D721Med (cell line): ENCODE measurements at places on chromosomes 12 and 14.
A peak's percentile ranks its signal among the peaks of the same experiment; 100 is the strongest.

- no peak for DNase-seq
These were observed 7.2 kb upstream of the FOXN3 start for GRCh38 chr14:89424241-89424640.

DNA sequence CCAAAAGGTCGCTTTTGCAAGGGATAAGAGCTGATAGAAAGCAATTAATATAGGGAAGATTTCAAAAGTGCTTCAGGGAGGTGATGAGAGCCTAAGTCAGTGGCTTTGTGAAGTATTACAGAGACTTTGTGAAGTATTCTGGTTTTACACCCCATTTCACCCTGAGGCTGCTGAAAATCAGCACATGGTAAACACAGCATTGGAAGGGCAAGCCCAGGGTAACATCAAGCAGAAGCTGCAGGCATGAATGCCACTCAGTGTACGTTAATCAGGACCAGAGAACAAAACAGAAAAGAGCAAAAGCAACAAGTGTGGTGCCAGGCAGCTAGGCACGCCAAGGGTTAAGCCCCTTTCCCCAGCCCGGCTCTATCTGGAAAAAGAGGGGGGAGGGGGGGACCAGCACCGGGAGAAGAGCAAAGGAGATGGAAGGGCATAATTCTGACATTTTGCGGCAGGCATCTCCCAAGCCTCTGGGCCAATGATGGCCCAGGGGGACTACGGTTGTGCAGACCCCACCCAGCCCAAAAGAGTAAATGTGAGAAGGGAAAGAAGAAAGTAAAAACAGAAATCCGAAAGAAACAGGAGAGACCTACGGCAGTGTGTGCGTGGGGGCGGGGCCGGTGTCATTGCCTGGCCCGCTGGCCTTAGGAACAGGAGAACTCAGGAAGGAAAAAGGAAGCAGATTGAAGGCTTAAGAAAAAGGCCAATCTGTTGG lies 58.9 kb downstream of the DHRS2 start:
- DNase-seq, result no peak

DNA sequence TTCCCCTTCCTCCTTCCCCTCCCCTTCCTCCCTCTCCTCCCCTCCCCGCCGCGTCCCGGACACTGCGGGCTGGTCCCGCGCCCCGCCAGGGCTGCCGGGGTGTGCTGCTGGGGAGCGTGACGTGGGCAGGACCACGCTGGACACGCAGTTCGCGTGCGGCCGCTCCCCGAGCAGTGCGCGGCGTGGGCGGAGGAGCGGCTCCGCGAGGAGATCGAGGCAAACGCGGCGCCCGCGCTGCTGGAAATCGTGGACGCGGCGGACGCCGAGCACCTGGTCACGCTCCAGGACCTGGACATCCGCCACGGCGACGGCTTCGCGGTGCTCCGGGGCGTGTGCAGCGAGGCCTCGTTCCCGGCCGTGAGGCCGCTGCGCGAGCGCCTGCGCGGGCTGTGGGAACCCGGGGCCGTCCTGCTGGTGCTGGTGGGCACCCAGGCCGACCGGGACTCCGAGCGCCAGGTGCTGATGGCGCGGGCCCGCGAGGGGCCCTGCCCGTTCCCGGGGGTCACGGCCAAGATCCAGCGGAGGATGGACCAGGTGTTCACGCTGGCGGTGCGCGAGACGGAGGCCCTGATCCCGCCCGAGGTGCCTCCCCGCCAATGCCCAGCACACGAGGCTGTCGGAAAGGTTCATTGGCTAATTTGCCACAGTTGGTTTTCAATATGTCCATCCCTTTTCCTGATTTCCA lies 84.3 kb downstream of the TNFAIP2 start:
- DNase-seq, result no peak

- no peak for DNase-seq
These were observed 43.5 kb downstream of the DNAI7 start for GRCh38 chr12:25151476-25151875.

DNA sequence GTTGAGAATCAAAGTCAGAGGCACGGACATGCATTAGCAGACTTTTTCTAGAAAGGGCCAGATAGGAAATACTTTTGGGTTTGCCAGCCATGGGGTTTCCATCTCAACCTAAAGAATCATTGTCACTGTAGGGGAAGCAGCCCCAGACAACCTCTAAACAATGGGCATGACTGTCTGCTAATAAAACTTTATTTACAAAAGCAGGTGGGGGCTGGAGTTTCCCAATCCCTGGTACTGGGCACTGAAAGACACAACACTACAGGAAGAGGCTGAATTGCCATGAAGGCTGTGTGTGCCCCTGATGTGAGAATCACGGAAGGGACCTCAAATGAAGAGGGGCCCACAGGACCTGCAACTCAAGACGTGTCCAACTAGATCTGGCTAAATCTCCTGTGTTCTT lies 62.0 kb upstream of the GPR68 start:
- DNase-seq, result no peak

GRCh38 chr14:57461777-57462320 lies 31.8 kb downstream of the CCDC198 start:
- DNase-seq, result no peak

DNA sequence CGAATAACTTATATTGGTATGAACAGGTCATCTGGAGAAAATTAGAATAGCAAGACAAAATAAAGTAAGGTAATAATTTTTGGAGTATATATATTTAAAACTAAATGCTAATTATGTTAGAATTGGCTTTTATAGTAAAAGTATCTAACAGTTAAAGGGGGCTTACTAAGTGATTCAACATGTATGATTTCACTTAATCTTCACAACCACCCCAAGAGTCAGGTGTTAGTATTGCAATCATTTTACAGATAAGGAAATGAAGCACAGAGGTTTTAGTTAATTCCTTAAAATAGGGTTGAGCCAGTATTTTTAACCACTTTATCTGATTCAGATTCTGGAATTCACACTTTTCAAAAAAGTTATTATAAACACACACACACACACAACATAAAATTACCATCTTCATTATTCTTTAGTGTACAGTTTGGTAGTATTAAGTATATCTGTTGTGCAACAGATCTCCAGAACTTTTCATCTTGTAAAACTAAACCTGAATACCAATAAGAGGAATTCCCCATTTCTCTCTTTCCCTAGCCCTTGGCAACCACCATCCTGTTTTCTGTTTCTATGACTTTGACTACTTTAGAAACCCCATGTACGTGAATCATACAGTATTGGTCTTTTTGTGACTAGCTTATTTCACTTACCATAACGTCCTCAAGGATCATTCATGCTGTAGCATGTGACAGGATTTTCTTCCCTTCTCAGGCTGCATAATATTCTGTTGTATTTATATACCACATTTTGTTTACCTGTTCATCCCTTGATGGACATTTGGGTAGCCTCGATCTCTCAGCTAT lies 12.5 kb downstream of the A2M start:
- DNase-seq, result no peak

GRCh38 chr12:50733706-50734105 lies 30.2 kb upstream of the ATF1 start:
- DNase-seq, result no peak

DNA sequence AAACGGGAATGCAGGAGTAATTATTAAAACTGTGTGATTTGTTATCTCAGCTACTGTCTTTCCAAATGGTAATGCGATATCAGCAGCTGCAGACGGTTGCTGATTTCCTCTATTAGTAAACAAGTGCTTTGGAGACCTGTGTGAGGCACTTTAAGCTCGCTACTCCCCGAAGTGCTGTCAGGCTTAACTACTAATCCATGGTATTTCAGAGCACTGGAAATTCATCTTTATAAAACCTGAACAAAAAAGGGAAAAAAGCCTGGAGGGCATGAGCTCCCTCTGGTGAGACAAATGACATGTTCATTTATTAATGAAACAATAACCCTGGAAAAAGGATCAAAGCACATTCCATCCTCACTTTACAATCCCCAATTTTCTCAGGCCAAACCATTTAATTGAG lies 143.6 kb upstream of the OTX2 start:
- no peak for DNase-seq

- no peak for DNase-seq
These were observed 358.7 kb downstream of the RAD51B start for GRCh38 chr14:68178282-68178681.

GRCh38 chr12:55041345-55042055 lies 21.7 kb downstream of the NEUROD4 start:
- DNase-seq, result no peak

- DNase-seq, result peak; percentile 52
These were observed at the start of gene SALL2 for GRCh38 chr14:21525962-21526671. SALL2 (minus strand) TSS chr14:21526346; CDS start chr14:21526127, 219 bp downstream.

- no peak for DNase-seq
These were observed 46.3 kb downstream of the NTS start for GRCh38 chr12:85920324-85920947.

DNA sequence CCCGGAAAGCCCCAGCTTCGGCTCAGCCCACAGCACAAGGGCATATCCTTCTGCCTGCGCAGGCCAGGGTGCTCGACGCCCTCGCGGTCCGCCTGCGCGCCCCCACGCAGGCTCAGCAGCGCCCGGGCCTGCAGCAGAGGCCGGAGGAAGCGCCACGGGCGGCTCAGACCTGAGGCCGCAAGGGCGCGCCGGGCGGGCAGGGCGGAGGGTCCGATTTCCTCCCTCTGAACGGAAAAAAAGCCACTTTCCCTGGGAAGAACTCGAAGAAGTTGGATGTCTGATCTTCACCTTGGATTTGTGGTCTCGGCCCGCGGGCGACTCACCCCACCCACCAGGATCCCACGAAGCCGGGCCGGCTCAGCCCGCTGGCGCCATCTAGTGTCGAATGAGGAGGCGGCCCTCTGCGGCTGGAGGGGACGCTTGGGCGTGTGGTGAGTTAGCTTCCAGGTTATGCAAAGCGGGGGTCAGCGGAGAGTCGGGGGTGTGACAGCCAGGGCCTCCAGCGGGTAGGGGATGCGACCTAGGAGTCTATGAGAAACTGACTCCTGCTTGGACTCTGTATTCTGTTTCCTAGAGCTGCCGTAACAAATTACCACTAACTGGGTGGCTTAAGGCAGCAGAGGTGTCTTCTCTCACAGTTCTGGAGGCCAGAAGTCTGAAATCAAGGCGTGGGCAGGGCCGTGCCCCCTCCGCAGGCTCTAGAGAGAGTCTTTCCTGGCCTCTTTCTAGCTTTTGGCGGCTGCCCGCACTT lies 40.0 kb upstream of the SRSF5 start:
- peak; percentile 86 for DNase-seq

DNA sequence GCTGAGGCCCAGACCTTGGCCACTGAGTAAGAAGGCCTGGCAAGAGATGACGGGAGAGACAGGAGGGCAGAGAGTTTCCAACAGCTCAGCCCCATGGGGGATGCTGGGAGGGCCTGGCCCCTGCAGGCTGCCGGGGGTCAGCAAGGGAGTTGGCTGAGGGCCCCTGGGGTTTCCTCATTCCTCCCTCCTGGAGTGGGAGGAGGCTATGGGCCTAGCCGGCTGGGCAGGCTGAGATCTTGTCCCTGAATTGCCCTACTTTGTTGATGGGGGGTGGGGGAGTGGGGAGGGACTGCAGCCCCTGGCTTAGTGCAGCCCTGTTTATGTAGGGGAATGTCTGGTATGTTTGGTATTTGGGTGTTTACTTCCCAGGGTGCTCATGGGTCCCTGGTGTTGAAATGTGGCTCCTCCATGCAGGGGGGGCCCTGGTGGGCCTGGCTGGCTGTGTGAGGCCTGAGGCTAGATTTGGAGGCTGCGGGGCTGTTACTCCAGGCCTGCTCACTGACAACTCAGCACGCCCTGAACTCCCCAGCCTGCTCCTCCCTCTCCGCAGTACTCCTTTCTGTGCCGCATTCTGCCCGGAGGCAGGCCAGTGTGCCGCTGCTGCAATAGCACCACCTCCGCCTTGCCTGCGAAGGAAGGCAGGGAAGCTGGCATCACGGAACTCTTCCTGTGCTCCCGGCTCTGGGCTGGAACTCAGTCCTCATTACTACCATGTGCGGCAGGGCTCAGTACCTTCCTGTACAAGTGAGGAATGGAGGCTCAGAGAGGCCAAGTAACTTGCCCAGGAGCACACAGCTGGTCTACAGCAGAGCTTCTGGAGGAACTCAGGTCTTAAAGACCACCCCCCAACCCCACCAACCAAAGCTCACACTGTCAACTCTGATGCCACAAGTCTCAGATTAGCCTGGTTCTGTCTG lies 25.3 kb downstream of the JDP2 start:
- no peak for DNase-seq

GRCh38 chr12:2332947-2333346 lies 280.2 kb downstream of the CACNA1C start:
- no peak for DNase-seq

GRCh38 chr12:113898466-113898865 lies 67.7 kb downstream of the RBM19 start:
- DNase-seq, result no peak

GRCh38 chr14:94360945-94361565 lies 27.3 kb downstream of the SERPINA1 start:
- DNase-seq, result no peak

GRCh38 chr14:65574611-65575010 lies 162.1 kb downstream of the FUT8 start:
- DNase-seq, result no peak

- DNase-seq, result no peak
These were observed 11.5 kb upstream of the EID3 start for GRCh38 chr12:104291867-104292524.

DNA sequence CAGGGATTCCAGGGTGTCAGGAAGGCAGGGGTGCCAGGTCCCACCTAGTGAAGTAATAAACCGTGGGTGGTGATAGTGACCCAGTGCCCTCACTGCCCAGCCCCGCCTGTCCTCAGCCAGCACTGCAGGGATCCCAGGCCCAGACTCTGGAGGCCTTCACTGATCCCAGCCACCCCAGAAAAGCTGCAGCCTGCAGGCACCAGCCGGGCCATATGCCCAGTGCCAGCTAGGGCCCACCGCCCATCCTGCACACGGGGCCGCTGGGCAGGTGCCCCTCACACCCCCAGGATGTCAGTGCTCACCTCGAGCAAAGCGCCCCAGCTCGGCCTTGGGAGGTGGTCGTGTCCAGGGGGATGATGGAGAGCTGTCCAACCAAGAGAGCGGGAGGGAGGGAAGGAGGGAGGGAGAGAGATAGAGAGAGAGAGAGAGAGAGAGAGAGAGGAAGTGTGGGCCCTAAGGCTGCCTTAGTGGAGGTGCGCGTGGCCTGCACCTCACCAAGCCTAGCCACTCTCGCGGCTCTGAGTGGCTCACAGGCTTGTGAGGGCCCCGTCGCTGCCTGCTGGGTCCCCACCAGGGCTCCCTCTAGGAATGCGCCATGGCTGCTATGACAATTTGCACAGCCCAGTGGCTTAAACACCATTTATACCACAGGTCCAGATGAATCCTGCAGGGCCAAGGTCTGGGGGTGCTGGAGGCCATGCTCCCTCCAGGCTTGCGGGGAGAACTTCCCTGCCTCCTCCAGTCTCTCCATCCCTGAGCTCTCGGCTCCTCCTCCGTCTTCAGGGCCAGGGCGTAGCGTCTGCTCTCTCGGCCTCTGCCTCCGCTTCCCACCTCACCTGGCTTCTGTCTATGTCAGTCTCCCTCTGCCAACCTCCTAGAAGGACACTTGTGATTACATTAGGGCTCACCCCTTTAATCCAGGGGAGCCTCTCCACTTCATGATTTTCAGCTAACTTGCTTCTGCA lies 401.0 kb downstream of the TMEM121 start:
- no peak for DNase-seq
